NCI-H1105 treated with DMSO at 0.1 percent for 48 hours (cell line): ENCODE measurements at places on chromosomes 3 and 15.

- DNase-seq = no peak
These were observed 40.8 kb downstream of the MGLL start for GRCh38 chr3:127781411-127782001.

- no peak for DNase-seq
These were observed at the start of gene PRR23C for GRCh38 chr3:139044366-139045210. Gene PRR23C, minus strand, starts transcription at chr3:139044892. Its CDS starts 272 bp downstream, at chr3:139044620.

GRCh38 chr3:68116580-68116979 is 462.2 kb upstream of the SUCLG2 start:
- DNase-seq = no peak

DNA sequence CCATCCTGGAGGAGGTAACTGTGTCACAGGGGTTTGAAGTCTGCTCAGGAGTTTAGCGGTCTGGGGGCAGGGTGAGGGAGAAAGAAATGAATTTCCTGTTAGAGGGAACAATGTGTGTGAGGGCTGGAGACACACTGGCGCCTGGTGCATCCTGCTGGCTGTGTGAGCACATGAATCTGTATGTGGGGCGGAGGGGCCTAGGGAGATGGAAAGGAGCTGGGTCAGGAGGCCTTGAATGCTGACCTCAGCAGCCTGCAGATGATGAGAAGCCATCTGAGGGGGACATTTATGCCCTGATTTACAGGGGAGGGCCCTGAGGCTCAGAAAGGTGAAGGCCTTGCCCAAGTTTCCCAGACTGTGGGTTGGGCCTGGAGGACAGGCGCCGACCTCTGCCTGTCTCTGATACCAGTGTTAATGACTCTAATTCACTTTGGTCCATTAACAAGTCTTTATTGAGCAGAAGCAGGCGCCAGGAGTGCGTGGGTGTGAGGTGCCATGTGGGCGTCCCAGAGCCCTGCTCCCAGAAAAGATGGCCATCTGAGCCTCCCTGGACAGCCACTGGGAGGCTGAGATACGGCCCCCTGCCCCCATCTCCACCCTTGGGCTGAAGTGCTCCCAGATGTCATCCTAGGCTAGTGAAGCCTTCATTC is 34.8 kb downstream of the LINGO1 start:
- no peak for DNase-seq

GRCh38 chr3:94246171-94246570 is 183.3 kb downstream of the NSUN3 start:
- DNase-seq = peak; percentile 8

GRCh38 chr3:197942956-197943556 is 6.9 kb upstream of the RPL35A start:
- peak; percentile 59 for DNase-seq

- DNase-seq = no peak
These were observed 130.8 kb downstream of the SERPINI1 start for GRCh38 chr3:167866331-167866730.

GRCh38 chr3:124834723-124835718 is 52.1 kb downstream of the ITGB5 start:
- peak; percentile 98 for DNase-seq

DNA sequence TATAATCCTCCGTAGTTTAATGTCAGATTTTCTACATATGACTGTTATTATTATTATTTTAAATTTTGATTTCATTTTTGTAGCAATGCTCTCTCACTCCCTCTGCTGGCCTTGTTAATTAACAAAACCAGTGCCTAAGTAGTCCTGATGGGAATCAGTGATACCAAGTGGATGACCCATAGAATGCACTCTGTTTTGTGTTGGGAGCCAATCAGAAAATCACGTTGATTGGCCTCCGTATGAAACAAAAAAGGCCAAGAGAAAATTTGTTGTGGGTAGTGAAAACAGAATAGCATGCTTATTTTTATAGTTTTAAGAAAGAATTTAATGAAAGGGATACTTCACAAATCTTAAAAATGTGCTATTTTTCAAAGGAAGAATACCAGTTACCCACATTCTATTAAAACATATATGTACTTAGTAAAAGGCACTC is 34.4 kb upstream of the MEIS2 start:
- DNase-seq = peak; percentile 8

DNA sequence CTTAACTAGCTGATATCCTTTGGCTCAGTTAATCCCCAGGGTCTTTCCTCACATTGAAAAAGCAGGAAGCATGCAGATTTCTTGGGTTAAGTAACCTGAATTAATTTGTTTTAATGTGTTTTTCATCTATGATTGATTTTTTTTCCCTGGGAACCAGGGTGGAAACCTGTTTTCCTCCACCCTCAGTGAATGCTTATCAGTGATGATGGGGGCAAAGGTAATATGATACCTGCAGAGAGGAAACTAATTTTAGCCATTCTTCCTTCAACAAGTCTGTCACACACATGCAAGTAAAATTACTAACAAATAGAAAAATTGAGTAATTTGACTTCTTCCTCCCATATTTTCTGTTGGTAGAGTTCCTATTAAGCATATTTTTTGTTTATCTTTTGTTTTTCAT is 5.9 kb downstream of the CASR start:
- peak; percentile 15 for DNase-seq

- no peak for DNase-seq
These were observed 361.4 kb upstream of the ICE2 start for GRCh38 chr15:60840306-60840702.

- DNase-seq = peak; percentile 36
These were observed 388.2 kb upstream of the AGTR1 start for GRCh38 chr3:148309390-148310035.

GRCh38 chr3:192675958-192676649 is 51.2 kb downstream of the FGF12 start:
- no peak for DNase-seq

GRCh38 chr3:171028025-171028778 is 1.7 kb upstream of the SLC2A2 start:
- DNase-seq = peak; percentile 80

DNA sequence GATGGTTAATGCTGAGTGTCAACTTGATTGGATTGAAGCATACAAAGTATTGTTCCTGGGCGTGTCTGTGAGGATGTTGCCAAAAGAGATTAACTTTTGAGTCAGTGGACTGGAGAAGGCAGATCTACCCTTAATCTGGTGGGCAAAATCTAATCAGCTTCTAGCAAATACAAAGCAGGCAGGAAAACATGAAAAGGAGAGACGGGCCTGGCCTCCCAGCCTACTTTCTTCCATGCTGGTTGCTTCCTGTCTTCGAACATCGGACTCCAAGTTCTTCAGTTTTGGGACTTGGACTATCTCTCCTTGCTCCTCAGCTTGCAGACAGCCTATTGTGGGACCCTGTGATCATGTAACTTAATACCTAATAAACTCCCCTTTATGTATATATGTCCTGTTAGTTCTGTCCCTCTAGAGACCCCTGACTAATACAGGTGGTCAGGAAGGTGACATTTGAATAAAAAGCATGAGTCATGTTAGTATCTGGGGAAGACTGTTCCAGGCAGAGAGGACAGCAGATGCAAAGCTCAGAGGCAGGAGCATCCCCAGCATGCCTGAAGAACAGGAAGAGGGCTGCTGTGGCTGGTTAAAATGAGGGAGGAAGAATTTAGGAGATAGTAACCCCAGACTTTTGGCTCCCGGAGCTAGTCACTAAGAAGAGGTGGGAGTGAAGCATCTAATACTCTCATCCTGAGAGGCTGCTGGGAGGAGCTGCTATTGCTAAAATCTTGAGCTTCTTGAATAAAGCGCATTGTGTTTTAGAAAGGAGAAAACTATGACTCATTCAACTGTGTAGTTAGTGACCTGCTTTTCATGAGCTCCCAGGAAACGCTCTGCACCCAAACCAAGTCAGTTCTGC is 207.4 kb upstream of the HES1 start:
- DNase-seq = no peak

DNA sequence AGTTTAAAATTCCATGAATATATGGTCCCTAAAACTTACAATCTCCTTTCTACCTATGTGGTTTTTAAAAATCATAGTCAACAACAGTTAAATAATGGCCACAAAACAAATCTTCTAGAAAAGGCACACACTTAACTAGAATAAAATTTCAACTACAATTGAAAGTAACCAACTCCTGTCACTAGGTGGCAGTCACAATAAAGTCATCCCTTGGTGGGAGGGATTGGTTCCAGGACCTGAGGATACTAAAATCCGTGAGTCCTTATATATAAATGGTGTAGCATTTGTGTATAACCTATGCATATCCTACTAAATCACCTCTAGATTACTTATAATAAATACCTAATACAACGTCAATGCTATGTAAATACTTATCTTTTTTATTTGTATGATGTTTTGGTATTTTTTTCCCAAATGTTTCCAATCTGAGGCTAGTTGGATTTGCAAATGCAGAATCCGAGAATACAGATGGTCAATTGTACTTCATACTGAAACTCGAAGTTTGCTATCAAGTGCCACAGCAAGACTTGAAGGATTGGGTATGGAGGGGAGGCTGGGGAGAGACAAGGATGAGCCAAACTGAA is 172.6 kb downstream of the FMN1 start:
- DNase-seq = peak; percentile 32

- no peak for DNase-seq
These were observed 329.0 kb downstream of the IGSF11 start for GRCh38 chr3:118705487-118706219.

DNA sequence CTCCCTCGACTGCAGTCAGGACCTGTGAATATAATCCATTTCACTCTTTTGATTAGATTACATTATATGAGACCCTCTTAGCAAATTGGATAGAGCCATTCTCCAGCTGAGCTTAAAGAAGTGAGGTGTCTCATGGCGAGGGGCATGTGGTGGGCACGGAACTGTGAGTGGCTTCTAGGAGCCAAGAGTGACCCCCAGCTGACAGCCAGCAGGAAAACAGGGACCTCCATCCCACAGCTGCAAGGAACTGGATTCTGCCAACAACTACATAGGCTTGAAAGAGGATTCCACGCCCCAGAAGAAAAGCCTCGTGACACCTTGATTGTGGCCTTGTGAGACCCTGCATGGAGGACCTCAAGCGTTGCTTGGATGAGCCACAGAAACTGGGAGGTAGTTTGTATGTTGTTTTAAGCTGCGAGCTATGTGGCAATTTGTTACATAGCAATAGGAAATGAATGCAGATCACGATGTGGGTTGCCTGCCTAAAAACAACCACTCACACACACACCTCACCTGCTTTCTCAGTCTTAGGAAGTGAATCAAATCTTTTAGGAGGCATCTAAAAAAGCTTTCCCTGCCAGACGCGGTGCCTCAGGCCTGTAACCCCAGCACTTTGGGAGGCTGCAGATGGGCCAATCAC is 84.2 kb upstream of the BHLHE40 start:
- no peak for DNase-seq

DNA sequence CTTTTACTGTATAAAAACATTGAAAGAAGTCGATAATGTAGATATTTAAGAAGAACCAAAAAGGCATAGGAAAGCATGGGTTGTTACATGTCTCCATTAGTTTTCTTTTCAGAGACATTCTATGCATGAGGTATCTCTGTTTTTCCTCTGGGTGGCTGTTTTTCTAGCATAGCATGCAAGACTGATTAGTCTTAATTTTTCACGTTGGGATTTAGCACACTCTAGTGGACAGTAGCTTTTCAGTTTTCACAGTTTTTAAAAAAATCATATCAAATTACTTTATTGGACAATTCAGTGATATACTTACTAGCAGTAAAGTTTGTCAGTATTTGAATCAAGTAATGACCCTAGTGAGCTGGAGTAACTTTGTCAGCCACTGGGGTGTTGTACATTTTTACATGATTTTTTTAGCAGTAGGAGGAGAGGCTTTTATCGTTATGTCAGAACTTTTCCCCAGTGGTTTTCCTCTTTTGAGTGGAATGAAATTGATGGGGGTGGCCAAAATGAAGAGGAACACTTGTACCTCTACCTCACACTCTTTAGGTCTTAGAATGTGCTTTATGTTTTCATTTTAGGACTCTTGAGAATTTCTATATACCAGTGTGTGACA is 57.2 kb downstream of the SEC22A start:
- DNase-seq = peak; percentile 81

DNA sequence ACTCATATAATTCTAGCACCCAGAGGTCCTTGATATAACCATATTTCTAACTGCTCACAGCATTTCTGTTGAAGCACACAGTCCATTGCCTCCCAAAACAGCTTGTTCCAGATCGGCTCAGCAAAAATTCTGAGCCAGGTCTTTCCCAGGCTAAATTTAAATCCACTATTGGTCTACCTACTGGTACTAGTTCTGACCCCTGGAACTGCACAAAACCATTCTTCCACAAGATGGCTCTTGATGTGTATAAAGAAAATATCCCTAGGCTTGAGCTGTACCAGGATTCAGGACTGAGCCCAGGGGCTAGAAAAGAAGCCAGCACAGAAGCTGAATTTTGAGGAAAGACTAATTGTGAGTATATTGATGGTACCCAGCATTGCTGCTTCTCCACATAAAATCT is 75.4 kb upstream of the ABHD17C start:
- no peak for DNase-seq

GRCh38 chr3:112871735-112872134 is 25.1 kb upstream of the CD200R1L start:
- no peak for DNase-seq

DNA sequence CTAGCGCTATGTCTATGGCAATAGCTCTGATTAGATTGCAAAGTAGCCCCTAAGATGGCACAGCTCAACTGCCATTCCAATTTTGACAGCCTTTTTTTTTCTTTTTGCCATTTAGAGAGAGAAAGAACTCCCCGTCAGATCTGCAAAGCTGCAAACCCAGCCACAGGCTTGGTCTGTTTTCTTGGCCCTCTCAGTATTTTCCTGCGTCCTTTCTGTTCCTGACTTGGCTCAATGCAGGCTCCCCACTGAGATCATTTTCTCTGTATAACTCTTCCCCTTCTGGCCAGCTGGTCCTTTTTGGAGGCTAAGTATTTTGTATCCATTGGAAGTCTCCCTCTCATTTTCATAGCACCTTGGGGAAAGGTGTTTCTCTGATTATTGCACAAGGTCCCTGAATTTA is 386.7 kb downstream of the UNC13C start:
- DNase-seq = no peak

GRCh38 chr3:13113346-13114330 is 40.4 kb upstream of the IQSEC1 start:
- DNase-seq = no peak

GRCh38 chr15:71066983-71067382 is 48.3 kb upstream of the THSD4 start:
- DNase-seq = no peak

GRCh38 chr3:194158942-194159439 is 23.0 kb downstream of the HES1 start:
- DNase-seq = no peak

- no peak for DNase-seq
These were observed 26.6 kb upstream of the SMAD6 start for GRCh38 chr15:66675446-66675845.

GRCh38 chr3:57078635-57079473 is 18.4 kb downstream of the SPATA12 start:
- no peak for DNase-seq

- DNase-seq = no peak
These were observed 567.1 kb upstream of the NR2F2 start for GRCh38 chr15:95763426-95763825.

DNA sequence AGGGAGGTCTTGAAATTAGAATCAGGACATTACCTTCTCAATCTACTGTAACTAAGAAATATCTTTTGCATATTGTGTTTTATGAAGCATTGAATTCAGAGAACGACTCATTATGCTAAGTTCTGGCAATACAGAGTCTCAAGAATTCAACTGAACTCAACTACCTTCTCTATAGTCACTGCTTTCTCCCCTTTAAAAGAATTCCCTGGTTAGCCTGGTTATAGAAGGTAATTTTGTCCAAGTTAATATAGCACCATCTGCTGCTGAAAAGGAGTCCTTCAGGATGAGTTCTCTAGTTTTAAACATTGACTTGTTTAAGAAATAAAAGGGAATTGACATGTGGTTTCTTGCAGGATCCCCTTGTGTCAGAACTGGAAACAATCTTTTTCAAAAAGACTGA is 60.2 kb downstream of the IL16 start:
- DNase-seq = no peak
